ENCODE measurements at places on chromosomes 4 and X. TPM values are rescaled to one million over a fixed set of nuclear protein-coding genes. Genes with fewer than 3 reads are reported as not detected.

FAM9B gene
- polyA plus RNA-seq = 0.18 TPM

GRCh38 chr4:109199585-109199984 lies 102.9 kb downstream of the COL25A1 start:
- no peak for DNase-seq

FHL1 gene
- 65.1 TPM for polyA plus RNA-seq

DNA sequence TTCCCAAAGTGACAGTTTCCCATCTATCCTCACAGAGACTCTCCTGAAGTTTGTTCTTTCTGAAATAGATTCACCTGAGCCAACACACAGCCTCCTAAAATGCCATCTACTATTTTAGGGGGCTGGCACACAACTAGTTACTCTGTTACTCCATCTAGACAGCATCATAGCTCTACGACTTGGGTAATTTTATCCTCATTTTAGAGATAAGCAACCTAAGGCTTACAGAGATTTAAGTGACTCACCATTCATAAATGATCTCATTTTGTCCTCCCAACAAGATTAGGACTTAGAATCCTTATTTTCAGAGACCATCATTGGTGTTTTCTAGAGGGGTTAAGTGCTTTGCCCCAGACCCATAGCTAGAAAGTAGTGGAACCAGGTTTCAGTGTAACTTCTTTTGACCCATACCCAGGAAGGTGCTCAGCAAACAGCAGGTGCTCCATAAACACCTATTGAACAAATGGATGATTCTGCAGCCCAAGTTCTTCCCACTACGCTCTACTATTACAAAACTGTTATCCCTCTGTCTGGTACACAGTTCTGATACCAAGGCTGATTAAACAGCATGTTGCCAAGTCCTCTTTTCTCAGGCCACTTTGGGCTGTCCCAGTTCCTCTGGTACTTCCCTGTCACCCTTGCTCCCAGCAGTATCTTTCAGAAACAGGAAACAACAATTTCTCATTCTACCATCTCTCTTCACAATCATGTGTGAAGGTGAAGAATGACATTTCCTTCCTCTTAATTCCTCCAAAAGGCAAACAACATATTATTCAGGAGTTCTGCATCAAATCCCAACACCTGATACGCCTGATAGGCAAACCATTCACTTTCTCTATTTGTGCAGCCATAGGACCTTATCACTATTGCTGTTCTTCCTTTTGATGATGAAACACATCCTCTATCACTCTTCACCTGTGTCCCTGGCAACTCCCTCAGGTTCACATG lies 304.7 kb upstream of the TAPT1 start:
- DNase-seq = no peak

LRIT3 gene
- polyA plus RNA-seq = 0.51 TPM

- DNase-seq = no peak
Measured at GRCh38 chr4:186536285-186536684, 19.1 kb downstream of the MTNR1A start.

DNA sequence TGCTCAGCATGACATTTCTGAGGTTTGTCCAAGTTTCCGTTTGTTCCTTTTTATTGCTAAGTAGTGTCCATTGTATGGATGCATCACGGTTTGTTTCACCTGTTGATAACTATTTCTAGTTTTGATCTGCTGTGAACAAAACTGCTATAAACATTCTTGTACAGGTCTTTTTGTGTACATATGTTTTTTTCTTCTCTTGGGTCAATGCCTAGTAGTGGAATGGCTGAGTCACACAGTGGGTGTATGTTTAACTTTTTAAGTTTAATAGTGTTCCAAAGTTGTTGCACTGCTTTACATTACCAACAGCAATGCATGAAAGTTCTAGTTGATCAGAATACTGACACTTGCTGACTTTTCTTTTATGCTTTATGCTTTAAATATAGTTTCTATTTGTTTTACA lies 76.7 kb downstream of the MAOB start:
- DNase-seq = no peak

GRCh38 chrX:57652705-57653104 lies 27.4 kb downstream of the NLRP2B start:
- no peak for DNase-seq

DNA sequence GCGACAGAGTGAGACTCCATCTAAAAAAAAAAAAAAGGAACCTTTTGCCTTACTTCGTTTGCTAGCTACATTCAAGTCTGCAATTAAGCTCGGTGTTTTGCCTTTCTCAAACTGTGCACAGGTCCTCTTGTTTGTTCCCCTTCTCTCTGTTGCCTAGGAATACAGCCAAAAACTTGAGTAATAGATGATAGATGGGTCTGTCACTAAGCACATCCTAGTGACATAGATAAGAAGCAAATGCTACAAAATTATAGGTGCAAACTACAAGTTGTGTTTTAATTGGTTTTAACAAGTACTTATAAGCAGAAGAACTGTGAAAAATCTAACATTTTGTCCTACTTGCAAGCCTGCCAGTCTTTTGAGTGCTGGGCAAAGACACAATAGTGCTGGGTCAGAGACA lies 95.2 kb downstream of the SNCA start:
- no peak for DNase-seq
